MM.1S (cell line): ENCODE measurements at places on chromosomes 13 and 19.
A peak's percentile ranks its signal among the peaks of the same experiment; 100 is the strongest.

DNA sequence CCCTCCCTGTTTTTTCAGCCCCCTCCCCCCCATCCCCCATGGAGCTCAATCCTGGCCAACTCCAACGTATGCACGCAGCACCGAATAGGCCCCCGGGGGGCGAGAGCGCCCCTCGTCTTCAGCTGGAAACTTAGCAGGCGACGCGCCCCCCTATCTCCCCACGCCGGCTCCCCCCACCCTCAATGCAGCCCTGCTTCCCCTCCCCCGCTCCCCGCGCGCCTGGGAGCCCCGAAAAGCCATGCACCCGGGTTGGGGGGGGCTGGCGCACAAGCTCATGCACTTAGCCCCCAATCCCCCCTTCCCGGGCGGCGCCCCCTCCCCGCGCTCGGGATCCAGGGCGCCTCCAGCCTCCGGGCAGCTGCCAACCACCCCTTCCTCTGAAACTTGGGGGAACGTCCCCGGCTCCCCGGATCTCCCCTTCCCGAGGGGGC lies 508 bp downstream of the ZBTB7A start:
- DNase-seq: no peak

DNA sequence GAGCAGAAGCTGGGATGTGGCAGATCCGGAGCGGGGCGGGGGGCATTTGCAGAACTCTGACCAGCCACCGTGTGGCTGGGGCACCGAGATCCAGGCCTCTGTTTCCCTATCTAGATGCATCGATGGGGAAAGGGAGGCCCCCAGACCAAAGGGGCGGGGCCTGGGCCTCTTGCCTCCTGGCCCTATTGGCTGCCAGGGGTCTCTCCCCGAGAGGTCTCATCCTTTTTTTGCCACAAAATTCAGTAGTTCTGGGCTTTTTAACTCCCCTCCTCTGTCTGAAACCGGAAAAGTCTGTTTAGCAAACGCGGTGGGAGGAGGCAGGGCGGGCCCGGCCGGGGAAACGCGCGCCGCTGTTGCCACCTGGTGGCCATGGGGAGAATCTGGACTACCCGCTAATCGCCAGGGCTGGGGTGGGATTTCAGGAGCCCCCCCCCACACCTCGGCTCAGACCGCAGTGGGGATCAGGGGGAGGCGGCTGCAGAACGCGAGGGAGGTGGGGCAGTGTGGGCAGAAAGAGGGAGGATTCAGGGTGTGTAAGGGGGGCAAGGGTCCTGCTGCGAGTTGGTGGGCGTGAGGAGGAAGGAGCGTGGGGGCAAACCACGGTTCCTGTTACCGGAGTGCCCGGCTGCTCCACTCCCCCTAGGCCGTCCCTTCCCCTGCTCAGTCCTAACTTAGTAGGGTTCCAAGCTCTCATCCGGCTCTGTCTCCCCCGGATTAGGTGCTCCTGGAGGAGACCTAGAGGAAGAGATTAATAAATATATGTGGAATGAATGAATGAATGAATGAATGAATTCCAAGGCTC lies 28.3 kb downstream of the IL12RB1 start:
- DNase-seq: peak; percentile 54

DNA sequence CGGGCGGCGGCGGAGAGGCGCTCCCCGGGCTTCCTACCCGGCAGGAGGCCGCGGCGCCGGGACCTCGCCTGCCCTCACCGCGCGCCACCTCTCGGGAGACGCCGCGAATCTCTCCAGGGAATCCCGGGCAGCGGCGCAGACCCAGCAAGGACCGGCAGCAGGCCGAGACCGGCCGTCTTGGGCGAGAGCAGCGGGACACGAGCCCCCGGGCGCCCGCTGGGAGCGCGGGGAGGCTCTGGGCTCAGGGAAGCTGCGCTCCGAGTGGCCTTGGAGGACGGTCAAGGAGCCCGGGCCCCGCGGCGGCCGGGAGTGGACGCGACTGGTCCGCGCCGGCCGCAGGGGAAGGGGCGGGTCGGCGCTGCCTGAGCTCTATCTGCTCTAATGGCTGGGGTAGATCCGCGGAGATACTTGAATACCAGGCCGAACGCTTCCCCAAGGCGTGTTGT lies 14.7 kb downstream of the CDX2 start:
- no peak for DNase-seq

- no peak for DNase-seq
Measured at GRCh38 chr19:44539991-44540390, 10.5 kb upstream of the CEACAM20 start.

- no peak for DNase-seq
Measured at GRCh38 chr13:111902726-111903125, 164.2 kb upstream of the SOX1 start.

DNA sequence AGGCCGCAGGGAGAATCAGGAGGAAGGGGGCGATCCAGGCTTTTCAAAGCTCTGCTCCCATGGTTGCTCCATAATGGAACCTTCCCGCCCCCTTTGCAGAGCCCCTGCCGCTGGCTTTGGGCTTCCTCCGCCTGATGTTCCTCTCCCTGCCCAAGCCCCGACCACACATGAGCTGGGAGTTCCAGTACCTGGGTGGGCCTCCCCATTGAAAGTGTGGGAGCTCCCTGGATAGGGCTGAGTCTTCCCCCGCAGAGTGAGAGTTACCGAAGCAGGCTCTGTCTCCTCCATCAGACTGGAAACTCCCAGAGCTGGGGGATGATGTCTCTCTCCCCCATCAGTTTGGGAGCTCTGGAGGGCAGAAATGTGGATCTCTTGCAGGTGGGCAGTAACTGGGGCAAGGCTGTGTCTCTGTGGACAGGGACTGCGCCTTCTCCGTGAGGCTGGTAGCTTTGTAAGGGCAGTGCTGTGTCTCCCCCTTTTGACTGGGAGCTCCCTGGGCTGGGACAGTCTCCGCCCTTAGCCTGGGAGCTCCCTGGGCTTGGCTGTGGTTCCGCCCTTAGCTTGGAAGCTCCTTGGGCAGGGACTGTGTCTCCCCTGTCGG lies 722 bp downstream of the DCAF15 start:
- DNase-seq: no peak

- peak; percentile 62 for DNase-seq
Measured at GRCh38 chr19:11375143-11375948, 880 bp downstream of the SWSAP1 start.

DNA sequence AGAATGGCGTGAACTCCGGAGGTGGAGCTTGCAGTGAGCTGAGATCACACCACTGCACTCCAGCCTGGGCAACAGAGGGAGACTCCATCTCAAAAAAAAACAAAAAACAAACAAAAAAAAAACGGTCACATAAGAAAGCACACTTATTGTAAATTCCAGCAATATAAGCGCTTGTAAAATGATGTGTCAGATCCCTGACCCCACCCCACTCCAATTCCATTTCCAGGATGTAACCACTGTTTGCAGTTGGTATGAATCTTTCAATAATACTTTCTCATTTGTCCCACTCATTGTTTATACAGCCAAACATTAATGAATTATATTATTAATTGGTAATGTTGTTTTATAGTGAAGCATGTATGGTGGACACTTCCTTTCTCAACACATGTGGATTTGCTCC lies 15.9 kb upstream of the CEACAM1 start:
- no peak for DNase-seq
